ENCODE measurements at places on chromosomes 1 and 21.

DNA sequence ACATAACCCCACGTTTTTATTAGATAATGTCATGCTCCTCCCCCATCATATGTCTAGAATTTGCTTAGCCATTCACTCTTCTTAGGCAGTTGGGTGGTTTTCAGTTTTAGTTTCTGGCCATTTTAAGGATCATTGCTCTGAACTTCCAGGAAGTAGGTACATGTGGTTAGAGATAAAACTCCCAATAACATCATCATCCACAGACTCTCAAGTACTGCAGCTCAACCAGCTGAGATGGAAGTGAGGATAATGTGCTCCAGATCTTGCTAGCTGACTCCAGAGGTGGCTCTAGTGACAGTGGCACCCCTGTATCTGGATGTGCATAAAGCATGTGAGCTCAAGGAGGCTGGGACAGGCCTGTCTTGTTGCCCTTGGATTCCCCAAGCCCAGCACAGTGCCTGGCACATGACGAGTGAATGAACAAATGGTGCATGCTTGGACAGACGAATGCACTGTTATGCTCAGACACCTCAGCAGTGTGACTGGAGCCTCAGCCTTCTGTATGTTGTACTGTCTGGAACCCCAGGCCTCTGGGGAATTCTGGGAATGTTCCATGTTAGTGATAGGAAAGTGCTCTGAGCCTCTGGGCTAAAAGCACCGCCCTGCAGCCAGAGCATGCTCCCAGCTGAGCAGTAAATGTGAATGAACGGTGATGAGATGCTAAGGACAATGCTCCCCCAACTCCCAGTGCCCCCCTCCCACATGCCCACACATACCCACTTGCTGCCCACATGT is 16.4 kb upstream of the KCNN3 start:
- no peak for DNase-seq

DNA sequence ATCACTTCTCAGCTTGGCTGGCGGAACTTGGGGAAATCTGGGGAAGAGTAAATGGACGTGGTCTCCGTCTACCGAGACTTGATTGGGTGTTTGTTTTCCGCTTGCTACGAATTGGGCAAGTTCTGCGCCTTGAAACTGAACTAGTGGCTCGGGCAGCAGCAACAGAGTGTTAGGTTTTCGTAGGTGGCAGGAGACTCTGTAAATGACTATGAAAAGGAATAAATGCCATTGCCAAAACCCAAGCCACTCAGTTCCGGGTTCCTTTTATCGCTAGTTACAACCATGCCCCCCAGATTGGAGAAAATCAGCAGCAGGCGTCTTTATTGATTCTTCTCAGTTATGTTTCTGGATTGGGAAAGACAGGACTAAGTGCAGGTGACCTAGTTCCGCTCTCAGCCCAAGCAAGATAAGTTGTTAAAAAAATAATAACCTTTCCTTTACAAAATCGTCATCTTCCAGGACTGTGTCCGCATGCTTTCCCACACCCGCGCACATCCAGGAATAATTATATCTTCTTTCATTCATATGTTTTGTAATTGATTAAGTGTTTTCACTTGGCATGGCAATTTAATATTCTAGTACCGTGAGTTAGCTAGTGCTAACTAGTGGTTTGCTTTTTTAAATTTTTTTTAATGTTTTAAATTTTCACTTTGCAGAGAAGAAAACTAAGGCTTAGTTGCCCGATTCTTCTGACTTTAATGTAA is 3.4 kb downstream of the LHX9 start:
- no peak for DNase-seq

DNA sequence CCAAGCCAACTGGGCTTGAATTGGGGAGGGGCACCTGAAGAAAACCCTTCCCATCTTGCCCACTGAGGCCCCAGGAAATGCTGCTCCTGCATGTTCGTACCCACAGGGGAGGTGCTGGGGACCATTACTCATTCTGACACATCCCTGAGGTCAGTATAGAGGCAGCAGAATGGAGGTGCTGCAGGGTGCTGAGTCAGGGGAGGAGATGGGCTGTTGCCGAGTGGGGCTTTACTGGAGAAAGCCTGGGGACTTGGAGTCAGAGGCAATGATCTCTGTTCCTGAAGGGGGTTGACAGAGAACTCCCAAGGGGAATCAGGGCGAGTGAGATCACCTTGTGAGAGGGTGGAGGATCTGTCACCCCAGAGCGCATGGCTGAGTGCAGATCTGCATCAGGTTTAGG is 40.2 kb upstream of the KCNA10 start:
- DNase-seq: no peak

DNA sequence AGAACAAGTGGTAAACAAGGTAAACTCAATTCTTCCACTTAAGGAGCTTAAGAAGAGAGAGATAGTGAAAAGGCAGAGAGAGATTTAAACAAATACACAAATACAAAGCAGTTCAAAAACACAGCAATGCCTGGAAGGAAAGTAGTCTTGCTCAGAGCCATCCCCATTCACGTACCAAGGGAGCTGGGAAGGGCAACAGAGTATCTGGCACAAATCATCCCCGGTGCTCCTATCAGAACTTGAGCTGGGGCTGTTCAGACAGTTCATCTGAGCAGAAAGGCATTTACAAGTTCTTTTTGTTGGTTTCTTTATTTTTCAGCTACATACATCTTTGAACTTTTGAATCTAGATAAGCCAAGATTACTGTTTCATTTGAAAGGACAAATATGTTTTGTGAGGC is 233.9 kb downstream of the KCNH1 start:
- DNase-seq: no peak

- DNase-seq: no peak
These were observed 437.9 kb downstream of the MRPL39 start for GRCh38 chr21:25169370-25169769.

GRCh38 chr21:15219039-15219438 is 154.2 kb upstream of the NRIP1 start:
- DNase-seq: no peak

- no peak for DNase-seq
These were observed 8.3 kb downstream of the ADAR start for GRCh38 chr1:154599658-154600057.

Data from kidney glomerular epithelial cell (primary cell).